Stimulated activated CD8-positive, alpha-beta memory T cell treated with anti-CD3 and anti-CD28 coated beads, Interleukin-4, amount 100 ng/mL, for 1 hour (primary cell): ENCODE measurements at places on chromosomes 2 and 18.

DNA sequence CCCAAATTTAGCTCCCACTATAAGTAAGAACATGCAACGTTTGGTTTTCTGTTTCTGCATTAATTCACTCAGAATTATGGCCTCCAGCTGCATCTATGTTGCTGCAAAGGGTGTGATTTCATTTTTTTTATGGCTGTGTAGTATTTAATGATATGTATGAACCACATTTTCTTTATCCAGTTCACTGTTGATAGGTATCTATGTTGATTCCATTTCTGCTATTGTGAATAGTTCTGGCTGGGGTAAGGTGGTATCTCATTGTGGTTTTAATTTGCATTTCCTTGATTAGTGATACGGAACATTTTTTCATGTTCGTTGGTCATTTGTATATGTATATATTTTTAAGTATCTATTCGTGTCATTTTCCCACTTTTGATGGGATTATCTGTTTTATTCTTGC is 674.3 kb downstream of the NUP35 start:
- no peak for DNase-seq

- no peak for DNase-seq
These were observed 98.0 kb downstream of the PTPN4 start for GRCh38 chr2:119857742-119858141.

DNA sequence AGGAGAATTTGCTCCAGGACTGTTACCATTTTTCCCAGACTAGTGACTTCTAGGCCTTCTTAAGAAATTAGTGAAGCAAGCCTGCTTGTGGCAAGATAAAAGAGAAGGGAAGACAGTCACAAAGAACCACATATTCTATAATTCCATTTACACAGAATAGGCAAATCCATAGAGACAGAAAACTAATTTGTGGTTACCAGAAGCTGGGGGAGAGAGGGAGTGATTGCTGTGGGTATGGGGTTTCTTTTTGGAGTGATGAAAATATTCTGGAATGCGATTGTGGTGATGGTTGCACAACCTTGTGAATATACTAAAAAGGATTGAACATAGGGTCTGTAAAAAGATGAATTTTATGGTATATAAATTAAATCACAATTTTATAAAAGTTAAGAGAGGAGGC is 37.5 kb upstream of the SIX2 start:
- no peak for DNase-seq

DNA sequence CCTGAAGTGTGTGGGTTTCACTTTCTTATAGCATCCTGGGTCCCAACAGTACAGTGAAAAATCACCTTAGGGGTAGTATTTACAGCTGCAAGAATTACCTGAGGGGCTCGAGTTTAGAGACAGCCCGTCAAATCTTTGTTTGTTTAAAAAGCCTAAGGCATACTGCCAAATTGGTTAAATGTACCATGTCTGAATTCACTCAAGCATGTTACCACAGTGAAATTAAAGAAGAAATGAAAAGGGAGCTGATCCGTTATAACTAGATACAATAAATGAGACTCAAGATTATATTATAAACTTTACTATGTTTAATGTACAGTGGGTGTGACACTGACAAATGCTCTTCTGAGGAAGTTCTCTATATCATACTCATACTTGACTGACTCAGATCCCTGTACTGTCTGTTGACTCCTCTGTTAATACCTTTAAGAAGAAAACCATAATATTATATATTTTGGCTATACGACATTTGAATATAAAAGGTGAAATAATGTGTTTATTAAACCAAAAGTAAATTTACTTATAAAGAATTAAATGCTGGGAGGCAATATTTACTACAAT is 107.3 kb downstream of the TMEFF2 start:
- DNase-seq: no peak

DNA sequence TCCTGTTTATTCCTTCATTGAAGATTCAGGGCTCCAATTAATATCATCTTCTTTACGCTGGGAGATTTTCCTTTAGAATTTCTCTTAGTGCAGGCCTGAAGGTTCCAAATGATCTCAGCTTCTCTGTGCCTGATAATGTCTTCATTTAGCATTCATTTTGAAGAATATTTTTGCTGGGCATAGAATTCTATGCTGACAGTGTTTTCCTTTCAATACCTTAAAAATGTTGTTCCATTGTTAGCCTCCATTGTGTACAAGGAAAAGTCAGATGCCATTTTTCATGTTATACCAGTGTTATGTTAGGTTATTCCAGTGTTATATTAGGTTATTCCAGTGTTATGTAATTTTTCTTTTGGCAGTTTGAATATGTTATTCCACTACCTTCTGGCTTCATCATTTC is 14.9 kb upstream of the OR6B3 start:
- DNase-seq: no peak

- DNase-seq: no peak
These were observed 6.1 kb downstream of the GPR17 start for GRCh38 chr2:127651971-127652550.

DNA sequence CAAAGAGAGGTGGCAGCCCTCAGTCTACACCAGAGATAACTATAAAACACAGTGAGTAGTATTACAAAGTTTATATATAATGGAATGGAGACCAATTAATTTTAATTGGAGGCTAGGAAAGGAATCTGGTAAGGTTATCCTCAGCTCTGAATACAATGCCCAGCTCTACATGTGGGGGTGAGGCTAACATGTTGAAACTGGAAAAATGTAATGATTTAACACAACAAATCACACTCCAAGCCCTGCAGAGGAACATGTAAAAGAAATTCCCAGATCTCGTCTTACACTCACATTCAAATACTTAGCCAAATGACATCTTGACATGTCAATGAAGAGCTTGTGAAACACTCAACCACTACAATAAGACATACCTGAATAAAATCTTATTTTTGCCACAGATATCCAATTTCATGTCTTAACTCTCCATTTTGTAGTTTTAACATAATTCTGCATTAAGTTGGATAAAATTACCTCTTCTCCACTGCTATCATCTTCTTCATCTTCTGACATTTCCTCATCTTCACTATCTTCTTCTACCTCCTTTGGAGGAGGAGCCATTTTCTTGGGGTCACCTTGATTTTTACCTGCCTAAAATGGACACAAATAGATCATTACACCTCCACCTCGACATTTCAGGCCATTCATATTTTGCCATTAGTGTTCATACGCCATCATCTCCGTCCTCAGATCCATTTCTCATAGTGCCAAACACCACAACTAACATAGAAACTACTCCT is 1.4 kb downstream of the NCL start:
- DNase-seq: no peak

DNA sequence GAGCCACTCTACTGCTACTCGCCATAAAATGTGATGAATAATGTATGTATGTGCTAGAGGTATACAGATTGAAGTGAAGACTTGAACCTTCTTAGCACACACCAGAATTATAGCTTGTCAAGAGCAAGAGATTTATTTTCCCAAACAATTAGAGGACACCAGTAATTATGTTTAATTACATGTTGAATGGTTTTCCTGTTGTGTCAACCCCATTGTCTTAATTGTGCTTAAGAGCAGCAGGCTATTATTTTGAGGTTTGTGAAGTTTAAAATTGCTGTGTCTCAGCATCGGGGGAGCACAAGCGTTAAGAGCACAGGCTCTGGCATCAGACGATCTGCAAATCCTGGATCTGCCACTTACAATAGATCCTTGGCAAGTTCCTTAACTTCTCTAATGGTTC is 29.0 kb downstream of the KIF5C start:
- no peak for DNase-seq

DNA sequence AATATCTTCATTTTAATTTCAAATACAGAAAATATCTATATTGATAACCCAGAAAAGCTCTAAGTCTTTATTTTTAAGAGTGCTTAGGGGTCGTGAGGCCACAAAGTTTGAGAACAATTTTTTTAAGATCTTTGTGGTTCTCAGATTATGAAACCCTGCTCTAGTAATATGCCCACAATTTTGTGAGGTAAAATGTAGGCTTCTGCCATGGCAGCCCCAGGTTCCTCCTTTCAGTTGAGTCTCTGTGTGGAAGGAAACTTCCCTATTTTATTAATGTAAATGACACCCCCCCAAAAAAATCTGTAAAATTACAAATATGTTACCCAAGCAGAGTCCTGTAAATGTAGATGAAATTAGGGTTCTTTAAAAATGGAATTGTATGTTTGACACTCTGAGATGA is 600.5 kb downstream of the SATB2 start:
- no peak for DNase-seq

- no peak for DNase-seq
These were observed 13.2 kb upstream of the LRRFIP1 start for GRCh38 chr2:237614151-237614720.

DNA sequence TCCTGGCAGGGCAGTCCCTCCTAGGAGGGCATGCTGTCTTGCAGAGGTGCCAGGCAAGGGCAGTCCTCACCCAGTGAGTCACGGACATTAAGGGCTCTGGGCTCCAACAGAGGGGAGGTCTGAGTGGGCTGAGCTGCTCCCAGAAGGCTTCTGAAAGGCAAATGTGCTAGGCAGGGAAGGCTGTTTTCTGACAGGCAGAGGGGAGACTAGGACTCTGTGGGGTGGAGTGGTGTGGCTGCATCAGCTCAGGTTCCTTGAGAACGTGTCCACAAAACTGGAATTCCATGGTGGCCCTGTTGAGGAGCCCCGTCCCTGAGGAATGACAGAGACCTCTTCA is 283.5 kb downstream of the MYCN start:
- no peak for DNase-seq

DNA sequence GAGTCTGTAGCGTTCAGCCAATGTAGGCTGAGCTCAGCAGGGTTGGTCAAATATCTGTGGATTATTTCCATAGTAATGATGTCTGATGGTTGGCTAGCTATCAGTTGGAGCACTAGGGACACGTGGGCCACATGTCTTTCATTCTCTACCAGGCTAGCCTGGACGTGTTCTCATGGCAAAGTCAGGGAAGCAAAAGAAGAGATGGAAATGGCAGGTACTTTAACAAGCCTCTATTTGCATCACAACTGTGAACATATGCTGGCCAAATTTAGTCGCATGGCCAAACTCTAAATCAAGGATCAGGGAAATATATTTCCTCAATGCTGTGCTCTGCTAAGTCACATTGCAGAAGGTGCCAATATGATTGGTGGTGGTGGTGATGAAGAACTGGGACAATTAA is 371.6 kb upstream of the CHST9 start:
- DNase-seq: no peak

DNA sequence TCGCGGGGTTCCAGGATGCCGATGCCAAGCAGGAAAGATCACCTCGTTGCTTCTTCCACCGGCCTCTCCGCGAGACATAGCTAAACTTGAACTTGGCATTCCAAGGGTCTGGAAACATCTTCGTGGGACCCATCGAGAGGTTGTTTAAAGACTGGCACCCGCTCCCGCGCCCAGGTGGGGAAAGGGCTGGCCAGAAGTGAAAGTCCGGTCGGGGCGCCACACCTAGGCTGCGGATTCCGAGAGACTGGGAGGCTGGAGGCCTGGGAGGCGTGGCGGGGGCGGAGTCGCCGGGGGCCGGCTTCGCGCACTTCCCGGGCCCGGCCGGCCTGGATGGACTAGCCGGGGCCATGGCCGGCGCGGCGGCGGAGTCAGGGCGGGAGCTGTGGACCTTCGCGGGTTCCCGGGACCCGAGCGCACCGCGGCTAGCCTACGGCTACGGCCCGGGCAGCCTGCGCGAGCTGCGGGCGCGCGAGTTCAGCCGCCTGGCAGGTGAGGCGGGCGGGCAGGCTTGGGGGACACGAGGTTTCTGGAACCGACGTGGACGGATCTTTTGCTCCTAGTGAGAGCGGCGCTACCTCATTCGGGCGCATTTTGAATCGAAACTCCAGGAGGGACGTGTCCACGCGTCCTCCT is at the start of gene MOCOS:
MOCOS (plus strand) TSS at position 305 of the 633 bp plus-strand sequence; CDS start at position 348, 43 bp downstream.
- DNase-seq: no peak

GRCh38 chr18:60053747-60054304 is 154.0 kb downstream of the PMAIP1 start:
- no peak for DNase-seq

- DNase-seq: peak; percentile 38
These were observed 246.0 kb downstream of the LDLRAD4 start for GRCh38 chr18:13464432-13465123.

DNA sequence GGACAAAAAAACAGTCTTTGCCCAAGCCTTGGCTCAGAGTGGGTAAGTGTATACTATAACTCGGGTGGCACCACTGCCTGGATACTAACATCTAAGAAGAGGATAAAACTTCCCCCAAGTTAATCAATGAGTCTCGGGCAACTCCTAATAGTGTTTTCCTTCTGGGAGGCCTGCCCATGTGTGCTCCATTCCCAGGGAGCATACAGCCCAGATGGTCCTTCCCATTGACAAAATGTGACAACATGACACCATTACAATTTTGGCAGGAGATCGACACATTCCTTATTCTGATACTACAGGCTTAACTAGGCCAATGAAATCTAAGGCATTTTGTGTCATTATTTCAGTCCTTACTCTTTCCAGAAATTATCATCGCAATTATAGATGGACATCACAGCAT is 52.7 kb upstream of the CRIM1 start:
- DNase-seq: no peak

DNA sequence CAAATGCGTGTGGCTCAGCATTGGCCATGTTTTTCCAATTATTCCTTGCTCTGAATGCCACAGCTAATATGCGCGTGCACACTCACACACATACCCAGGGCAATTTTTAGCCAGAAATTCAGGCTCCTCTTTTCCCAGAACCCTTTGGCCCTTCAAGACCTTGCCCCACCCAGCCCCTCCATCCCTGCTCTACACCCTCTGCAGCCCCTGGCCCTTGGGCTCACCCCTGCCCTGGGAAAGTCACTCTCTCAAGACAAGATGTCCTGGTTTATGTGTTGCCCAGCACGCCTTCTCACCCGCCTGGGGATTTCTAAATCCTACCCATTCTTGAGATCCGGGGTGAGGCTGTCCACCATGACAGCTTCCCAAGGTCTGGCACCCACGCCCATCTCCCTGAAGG is 319.7 kb downstream of the CYP26B1 start:
- DNase-seq: no peak

DNA sequence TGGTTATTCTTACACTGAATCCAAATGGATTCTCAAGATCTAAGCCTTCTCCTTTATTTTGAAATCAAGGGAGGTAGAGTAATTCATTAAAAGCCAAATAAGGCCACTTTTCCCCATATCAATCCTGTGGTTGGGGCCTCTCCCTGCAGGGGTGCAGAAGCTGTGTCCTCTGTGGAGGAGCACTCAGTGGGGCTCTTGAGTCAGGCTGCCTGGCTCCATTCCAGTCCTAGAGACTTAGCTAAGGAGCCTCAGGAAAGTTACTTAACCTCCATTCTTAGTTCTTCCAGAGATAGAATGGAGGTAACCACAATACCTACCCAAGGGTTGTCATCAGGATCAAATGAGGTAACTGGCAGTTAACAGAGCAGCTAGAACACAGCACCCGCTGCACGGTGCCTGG is 564.3 kb downstream of the CMPK2 start:
- no peak for DNase-seq

DNA sequence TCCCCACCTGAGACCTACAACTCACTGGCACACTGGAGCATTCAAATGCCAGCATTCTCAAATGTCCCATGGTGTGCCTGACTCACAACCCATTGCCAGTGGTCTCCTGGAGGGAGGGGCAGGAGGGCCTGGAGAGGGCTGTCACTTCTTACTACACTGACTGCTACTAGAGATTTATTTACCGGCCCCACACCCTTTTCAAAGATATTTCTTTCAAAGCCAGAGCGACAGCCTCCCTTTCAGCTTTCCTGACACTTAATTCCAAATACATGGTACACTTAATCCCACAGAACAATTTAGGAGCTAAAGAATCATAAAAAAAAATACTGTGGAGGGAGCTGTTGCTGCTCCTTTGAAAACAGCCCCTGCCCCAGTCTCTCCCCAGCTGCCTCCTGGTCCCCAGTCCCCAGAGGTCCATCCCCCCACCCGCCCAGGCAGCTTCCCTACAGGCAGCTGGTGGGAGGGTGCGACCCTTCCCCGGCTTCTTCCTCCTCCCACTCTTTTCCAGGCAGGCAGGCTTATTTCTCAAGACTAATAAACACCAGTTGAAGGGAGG is 129.1 kb upstream of the SMAD2 start:
- DNase-seq: no peak

- DNase-seq: no peak
These were observed 128.3 kb downstream of the ACOXL start for GRCh38 chr2:110860630-110861029.
